NCI-H1436 (cell line): ENCODE measurements at places on chromosomes 3 and 15.

DNA sequence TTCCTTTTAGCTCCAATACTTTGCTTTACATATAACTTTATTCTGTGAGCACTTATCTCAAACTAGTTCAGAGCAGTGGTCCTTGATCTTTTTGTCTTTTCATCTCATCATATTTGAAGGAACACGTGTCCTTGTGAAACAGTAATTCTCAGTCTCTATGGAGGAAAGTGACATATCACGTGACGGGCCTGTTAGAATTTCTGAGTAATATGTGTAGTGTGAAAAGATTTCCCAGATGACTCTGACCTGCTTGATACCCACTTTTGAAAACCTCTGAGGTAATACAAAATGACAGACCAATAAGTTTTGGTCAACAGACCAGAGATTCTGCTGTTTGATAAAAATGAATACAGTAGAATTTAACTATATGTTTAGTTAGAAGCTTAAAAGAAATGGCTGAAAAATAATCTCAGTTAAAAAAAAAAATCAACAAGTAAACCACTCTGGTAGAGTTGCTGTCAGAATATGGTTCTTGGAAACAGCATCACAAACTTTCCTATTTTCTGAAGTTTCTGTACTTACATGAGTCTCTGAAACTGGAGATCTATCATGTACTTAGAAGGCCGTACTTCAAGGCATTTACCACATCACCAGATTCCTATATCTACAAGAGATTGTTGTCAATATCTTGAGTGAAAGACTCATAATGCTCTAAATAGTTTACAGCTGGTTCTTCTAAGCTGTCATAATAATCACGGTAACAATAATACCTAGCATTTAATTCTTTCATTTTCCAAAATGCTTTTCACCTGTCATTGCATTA, 590.2 kb upstream of the TBL1XR1 start:
- DNase-seq = no peak

DNA sequence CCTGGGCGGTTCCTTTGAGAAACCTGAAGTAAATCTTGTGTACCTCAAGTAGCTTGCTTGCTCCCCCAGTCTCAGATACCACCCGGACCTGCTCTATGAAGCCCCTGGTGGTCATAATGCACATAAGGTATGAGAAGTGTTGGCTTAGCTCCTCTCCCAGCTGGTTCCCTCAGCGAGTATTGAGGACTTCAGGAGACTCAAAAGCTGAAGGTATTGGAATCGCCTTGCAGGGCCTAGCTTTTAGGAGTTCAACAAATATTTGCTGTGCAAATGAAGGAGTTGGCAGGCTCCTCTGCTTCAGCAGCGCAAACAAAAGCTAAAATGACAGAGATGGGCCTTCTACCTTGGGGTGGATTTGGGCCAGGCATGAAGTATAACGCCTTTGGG, 1.7 kb downstream of the CMTM8 start:
- peak; percentile 5 for DNase-seq

- DNase-seq = no peak
Observed at GRCh38 chr15:36666228-36666905, 86.9 kb downstream of the CDIN1 start.

DNA sequence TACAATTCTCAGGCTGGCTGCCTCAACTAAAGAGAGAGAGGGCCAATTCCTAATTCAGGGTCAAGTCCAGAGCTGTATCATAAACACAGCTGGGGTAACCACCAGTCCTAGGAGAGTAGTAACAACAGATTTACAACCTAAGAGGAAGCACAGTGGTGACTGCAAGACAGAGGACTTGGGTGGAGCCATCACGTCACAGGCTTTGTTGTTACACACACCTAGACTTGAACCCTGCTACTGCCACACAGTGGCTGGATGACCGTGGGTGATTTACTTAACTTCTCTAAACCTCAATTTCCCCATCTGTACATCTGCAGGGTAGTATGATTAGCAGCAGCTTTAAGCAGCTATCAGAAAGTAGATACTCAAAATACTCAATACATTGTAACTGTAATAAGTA, 78.6 kb downstream of the MYLK start:
- DNase-seq = no peak

DNA sequence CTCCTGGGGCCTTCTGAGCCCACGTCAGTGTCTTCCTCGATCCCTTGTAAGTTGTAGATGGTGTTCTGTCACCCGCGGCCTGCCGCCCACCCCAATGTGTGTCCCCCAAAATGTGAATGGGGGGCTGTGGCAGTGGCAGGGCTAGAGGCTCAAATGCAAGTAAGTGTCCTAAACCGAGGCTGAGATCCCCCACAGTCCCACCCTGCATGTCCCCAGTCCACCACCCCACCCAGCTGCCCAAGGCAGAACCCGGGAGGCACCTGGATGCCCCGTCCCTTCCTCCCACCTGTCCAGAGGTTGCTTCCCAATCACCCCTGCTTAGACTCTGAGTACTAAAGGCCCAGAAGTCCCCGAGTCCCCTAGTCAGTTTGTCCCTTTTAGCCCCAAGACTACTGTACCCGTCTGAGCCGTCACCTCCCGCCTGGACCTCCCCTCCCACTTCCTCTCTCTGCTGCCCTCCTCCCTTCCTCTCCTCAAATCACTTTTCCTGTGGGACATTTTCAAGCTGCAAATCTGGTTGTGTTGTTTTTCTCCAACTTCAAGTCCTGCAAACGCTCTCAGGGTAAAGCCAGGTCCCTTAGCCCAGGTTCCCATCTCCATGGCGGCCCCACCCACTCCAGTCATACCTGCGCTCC, 11.8 kb upstream of the PLXND1 start:
- no peak for DNase-seq

DNA sequence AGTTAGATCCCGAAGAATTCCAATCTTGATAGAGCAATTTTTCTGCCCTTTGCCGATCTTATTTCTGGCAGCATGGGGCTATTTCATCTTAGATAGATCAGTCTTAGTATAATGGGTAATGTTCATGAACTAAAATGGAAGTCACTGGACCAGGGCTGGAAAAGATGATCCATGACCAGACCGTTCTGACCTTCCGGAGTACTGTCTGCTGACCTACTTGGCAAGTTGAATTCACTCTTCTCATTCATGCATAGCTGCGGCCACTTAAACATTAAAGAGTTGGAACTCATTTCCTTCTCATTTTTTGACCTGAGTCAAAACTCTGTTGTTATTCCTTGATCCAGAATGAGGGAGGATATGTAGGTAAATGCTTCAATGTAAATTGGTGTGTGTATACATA, 32.5 kb downstream of the GMNC start:
- no peak for DNase-seq

- no peak for DNase-seq
Observed at GRCh38 chr3:83514130-83514914, 1444.5 kb upstream of the CADM2 start.
